ENCODE measurements at places on chromosomes 13 and 19.

- H3K36me3 ChIP-seq, result no peaks in the 10 kb centered on the region
- peaks cover 58% of the 10 kb centered on the region for H3K4me1 ChIP-seq
- no peaks in the 10 kb centered on the region for H3K27me3 ChIP-seq
- H3K4me3 ChIP-seq, result no peak overlapping the region
- no peak for DNase-seq
These were observed 28.6 kb upstream of the NANOS3 start for GRCh38 chr19:13848340-13848677.

- peaks cover 19% of the 10 kb centered on the region for H3K27me3 ChIP-seq
- H3K4me3 ChIP-seq, result peak overlapping the region; percentile 64
- peaks cover 6% of the 10 kb centered on the region for H3K36me3 ChIP-seq
These were observed 10.9 kb upstream of the MEIS3 start for GRCh38 chr19:47430041-47430802.

DNA sequence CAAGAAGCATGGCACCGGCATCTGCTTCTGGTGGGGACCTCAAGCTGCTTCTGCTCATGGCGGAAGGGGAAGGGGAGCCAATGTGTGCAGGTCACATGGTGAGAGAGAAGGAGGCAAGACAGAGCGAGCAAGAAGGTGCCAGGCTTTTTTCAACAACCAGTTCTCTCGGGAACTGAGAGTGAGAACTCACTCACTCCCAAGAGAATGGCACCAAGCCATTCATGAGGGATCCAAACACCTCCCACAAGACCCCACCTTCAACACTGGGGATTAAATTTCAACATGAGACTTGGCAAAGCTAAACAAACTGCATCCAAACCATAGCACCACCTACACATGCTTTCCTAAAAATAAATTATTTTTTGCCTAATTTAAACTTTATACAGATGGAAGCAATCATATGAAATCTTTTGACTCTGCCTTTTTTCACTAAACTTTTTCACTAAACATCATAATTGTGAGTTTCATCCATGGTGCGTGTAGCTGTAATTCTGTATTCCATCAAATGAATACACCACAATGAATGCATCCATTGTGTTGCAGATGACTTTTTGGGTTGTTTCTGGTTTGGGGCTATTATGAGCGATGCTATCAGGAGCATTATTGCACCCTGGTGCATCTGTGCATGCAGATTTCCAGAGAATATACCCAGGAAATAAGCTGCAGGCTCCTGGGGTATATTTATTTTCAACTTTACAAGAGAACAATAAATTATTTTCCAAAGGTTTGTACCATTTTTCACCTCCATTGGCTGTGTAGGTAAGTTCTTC lies 14.6 kb upstream of the IPO5 start:
- H3K27me3 ChIP-seq, result peaks cover 11% of the 10 kb centered on the region
- no peak overlapping the region for H3K27ac ChIP-seq
- H3K4me3 ChIP-seq, result no peak overlapping the region
- H3K4me1 ChIP-seq, result no peaks in the 10 kb centered on the region

DNA sequence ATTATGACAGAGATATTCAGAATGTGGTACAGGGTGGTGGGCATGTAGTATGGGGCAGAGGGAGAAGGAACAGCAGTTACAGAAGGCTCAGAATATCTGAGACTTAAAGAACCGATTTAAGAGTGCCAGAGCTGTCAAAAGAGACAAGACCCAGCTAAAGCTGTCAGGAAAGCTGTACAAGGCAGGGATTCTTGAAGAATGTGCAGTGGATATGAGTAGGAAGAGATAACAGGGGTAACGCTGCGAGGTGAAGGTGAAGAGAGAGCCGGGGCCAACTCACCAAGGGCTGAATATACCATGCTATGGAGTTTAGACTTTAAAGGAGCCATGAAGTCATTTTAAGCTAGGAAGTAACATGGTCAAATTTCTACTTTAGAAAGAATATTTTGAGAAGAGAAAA lies 381.0 kb downstream of the DIAPH3 start:
- no peaks in the 10 kb centered on the region for H3K4me1 ChIP-seq
- H3K36me3 ChIP-seq, result no peaks in the 10 kb centered on the region
- H3K27me3 ChIP-seq, result no peaks in the 10 kb centered on the region
- no peak overlapping the region for H3K4me3 ChIP-seq
- DNase-seq, result no peak

DNA sequence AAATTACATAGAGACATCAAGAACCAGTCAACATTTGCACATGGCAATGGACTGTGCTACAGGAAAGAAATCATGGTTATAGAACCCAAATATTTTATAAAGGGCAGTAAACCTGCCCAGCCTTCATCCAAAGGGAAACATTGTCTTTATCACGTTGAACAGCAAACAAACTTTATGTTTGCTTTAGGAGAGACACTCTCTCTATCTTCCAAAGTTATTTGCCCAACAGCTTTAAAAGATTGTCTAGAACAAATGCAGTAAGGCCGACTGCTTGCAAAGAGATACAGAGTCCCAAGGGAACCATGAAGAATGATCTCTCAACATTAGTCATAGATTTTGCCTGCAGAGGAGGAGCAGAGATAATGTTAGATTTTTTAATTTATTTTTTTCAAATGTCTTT lies 1323.5 kb upstream of the SLC10A2 start:
- H3K27ac ChIP-seq, result no peak overlapping the region
- DNase-seq, result no peak
- no peaks in the 10 kb centered on the region for H3K4me1 ChIP-seq
- H3K36me3 ChIP-seq, result no peaks in the 10 kb centered on the region
- no peaks in the 10 kb centered on the region for H3K27me3 ChIP-seq

DNA sequence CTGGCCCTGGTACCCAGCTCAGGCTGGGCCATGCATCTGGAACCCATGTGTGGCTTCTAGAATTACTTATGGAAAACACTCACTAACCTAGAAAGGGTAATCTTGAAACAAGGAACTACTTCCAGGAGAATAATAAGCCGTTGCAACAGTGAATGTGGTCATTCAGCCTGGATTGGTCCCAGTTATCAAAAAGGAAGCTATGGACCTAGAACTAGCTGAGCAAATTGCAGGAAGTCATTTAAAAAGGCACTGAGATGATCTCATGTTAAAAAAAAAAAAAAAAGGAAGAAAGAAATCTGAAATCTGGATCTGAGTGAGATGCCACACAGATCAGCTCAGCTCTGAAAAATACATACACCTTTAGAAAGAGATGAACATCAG lies 59.6 kb downstream of the DCT start:
- H3K27ac ChIP-seq, result no peak overlapping the region
- H3K4me1 ChIP-seq, result peaks cover 19% of the 10 kb centered on the region
- H3K36me3 ChIP-seq, result peaks cover 15% of the 10 kb centered on the region

- no peak overlapping the region for H3K27ac ChIP-seq
- no peaks in the 10 kb centered on the region for H3K27me3 ChIP-seq
- no peaks in the 10 kb centered on the region for H3K36me3 ChIP-seq
- H3K4me3 ChIP-seq, result no peak overlapping the region
These were observed 227.2 kb downstream of the OLFM4 start for GRCh38 chr13:53255795-53256194.

DNA sequence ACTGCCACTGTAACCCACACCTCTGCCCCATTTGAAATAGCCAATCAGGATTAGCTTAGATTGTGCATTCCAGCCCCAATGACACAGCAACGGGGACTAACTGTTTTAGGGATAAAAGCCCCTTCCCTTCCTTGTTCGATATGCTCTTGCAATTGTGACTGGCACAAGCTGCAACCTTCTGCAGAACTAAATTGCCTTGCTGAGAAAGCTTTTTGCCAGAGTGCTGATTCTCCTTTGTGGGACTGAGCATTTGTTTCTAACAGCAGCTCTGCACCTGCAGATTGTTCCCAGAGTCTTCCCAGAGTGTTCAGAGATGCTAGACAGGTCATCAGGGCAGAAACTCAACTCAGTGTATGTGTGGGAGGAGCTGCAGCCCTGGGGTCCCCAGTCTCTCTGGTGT lies 115.8 kb downstream of the ZNF675 start:
- DNase-seq, result no peak
- H3K27me3 ChIP-seq, result no peaks in the 10 kb centered on the region
- H3K36me3 ChIP-seq, result peaks cover 3% of the 10 kb centered on the region
- no peak overlapping the region for H3K4me3 ChIP-seq
